ENCODE measurements at places on chromosomes 3 and 15.

GRCh38 chr3:86937306-86937791 is 53.6 kb downstream of the VGLL3 start:
- no peak for DNase-seq

GRCh38 chr3:127722091-127722784 is 49.5 kb downstream of the ABTB1 start:
- no peak for DNase-seq

GRCh38 chr15:74191798-74192197 is 10.8 kb downstream of the STRA6 start:
- DNase-seq, result no peak

- DNase-seq, result no peak
These were observed 164.8 kb downstream of the AKAP13 start for GRCh38 chr15:85545185-85545584.

- no peak for DNase-seq
These were observed 5.4 kb upstream of the ALDH1A2 start for GRCh38 chr15:58070801-58071418.

DNA sequence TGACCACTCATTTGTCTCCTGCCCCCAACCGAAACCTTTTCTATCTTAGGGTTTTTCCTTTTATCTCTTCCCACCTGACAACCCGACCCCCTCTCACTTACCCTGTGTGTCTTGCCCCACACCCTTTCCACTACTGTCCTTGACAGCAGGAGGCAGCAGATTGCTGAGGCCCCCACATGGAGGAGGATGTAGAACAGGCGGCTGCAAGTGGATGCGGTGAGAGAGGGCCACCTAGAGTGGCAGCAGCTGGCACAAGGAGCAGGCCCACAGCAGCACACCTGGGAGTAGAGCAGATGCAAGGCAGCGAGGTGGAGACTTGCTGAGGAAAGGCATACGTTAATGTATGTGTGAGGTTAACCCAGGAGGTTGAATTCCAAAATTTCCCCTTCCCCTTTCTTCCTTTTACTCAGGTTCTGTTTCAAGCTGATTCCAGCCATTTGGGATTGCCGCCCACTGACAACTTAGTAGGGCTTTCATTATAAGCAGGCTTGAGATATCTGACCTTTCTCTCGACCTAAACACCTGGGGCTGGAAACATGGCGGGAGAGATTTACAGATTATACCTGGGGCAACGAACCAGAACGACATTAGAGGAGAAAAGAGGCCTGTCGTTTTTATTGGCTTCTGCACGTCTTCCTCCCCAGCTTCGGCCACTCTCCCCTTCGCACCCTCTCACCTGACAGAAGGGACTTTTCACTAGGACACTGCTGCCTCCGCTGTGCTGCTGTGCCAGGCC is 643 bp downstream of the SERINC4 start:
- DNase-seq, result no peak

- DNase-seq, result no peak
These were observed 94.9 kb upstream of the AADACL2 start for GRCh38 chr3:151638555-151639417.

GRCh38 chr3:70603103-70603502 is 290.7 kb upstream of the MDFIC2 start:
- no peak for DNase-seq

DNA sequence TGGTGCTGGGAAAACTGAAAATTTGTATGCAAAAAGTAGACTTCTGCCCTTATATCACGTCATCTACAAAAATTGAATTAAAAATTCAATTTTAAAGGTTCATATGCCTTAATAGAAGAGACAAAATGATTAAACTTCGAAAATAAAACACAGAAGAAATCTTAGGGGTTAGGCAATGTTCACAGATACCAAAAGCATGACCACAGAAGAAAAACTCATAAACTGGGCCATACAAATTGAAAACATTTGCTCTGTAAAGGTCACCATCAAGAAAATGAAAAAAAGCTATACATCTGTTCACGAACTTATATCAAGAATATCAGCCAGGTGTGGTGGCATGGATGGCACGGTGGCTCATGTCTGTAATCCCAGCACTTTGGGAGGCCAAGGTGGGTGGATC is 245.1 kb downstream of the PCCB start:
- no peak for DNase-seq

- no peak for DNase-seq
These were observed 2.7 kb upstream of the WNT5A start for GRCh38 chr3:55489798-55490132.

GRCh38 chr3:187684880-187685279 is 14.7 kb upstream of the SST start:
- no peak for DNase-seq

DNA sequence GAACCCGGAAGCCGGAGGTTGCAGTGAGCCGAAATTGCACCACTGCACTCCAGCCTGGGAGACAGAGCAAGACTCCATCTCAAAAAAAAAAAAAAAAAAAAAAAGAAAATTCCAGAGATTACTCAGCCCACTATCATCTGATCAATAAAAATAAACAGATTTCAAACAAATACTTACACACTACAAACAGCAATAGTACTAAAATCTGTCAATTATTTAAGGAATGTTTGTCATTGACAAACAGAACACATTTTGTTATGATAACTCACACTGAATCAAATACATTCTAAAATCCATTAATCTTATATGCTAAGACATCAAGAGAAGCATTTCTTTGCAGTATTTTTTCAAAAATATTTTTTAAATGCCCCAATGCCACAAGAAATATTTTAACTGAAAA is 7.6 kb downstream of the MYO9A start:
- no peak for DNase-seq

DNA sequence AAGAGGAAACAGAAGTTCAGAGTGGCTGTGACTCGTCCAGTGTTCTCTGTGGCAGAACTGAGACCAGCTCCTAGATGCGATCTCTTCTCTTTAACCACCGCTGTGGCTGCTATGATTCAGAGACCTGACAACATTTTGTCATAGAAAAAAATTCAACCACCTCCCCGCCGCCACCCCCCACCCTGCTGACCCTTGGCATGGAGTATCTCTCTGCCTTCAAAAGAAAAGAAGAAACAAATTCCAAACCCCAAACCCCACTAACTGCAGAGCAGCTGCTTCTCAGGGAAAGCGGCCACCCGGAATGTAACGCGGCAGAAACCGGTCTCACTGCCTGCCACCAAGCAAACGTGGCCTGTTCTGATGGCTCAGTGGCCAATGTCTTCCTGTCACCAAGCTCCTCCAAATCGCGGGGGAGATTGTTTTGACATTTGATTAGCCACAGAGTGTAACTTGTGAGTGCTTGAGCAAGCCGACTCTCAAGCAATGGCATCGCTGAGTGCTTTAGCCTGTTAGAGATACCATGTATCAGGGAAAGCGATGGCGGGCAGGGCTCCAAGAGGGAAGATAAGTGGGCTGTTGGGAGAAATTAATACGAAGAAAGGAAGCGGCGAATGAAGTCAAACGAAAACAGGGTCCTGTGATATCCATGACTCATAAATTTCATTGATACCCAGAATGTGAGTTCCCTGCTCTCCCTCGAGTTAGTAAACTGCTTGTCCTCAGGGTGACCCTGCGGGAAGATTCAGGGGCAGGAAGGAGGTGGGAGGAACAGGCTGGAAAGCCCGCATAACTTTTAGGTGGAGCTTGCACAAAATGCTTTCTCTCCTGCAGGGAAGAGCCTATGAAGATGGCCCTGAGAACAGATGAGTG is 44.8 kb upstream of the TLE3 start:
- no peak for DNase-seq

All from right renal pelvis (tissue), 4 donors.